ENCODE measurements at places on chromosomes 12 and 14.

- no peak for DNase-seq
Measured at GRCh38 chr12:9114946-9115345, 773 bp downstream of the A2M start.

GRCh38 chr14:36997843-36998242, 174.6 kb downstream of the SLC25A21 start:
- DNase-seq = no peak

GRCh38 chr12:82470906-82471512, 112.7 kb downstream of the METTL25 start:
- no peak for DNase-seq

- no peak for DNase-seq
Measured at GRCh38 chr12:55703901-55704761, 3.6 kb downstream of the ITGA7 start.

GRCh38 chr12:108729612-108730364, 1.5 kb downstream of the CORO1C start:
- peak; percentile 66 for DNase-seq

- DNase-seq = peak; percentile 60
Measured at GRCh38 chr14:55245657-55246268, 25.5 kb upstream of the FBXO34 start.

GRCh38 chr12:68119724-68120211, 39.8 kb downstream of the IFNG start:
- no peak for DNase-seq

- peak; percentile 79 for DNase-seq
Measured at GRCh38 chr14:55121628-55122439, 7.2 kb upstream of the LGALS3 start.

DNA sequence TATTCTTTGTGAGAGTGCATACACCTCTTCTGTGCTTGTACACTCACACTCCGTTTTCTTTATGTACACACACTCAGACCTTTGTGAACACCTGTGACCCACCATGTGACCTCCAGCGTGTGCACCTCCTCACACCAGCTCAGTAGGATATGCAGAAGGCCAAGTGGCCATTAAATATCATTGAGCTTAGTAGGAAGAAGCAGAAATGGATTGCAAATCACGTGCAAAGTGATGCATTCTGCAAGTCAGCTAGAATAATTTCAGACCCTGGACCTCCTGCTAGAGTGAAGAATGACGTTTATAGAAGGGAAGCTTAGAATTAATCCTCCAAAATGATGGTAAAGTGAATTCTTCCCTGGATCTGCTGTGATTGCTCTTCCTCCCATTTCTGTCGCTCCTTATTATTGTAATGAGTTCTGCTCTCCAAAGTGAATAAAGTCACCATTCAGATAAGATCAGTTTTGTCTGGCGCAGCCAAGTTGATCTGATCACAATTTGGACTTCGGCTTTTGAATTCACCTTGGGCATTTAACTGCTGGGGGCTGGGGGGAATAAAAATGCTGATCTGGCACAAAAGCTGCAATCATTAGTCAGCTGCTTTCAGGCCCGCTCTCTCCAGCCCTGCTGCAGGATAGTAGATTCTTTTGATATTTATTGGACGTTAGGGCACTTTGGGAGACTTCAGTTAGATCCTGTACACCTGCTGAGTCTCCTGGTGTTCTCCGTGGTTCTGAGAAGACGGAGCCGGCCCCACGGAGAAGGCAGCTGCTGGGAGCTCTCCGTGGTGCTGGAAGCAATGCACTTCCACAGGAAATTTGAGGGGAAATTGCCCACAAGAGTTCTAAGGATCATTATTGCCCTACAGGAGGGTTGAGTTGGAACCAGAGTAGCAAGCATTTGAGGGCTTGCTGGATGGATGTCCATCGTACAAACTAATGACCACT, 12.4 kb upstream of the NRXN3 start:
- no peak for DNase-seq
